ENCODE measurements at places on chromosomes 16 and 17.

DNA sequence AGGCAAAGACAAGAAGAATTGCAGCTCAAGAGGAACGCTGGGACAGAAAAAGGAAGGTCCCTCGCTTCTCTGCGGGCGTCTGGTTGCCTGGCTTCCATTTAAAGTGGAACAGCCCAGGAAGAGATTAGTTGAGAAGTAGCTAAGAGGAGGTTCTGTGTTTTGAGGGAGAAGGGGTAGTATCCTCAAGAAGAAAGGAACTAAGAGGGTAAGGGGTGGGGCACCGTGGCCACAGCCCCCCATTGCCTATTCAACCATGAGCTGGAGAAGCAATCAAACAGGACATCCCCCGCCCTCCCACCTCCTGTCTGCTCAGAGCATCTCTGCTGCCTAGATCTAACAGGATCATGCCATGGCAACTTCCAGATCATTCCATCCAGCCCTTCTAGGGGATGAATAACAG is 18.1 kb upstream of the CALB2 start:
- DNase-seq, result no peak

- no peak for DNase-seq
Measured at GRCh38 chr16:66168777-66169176, 197.7 kb upstream of the CDH5 start.

DNA sequence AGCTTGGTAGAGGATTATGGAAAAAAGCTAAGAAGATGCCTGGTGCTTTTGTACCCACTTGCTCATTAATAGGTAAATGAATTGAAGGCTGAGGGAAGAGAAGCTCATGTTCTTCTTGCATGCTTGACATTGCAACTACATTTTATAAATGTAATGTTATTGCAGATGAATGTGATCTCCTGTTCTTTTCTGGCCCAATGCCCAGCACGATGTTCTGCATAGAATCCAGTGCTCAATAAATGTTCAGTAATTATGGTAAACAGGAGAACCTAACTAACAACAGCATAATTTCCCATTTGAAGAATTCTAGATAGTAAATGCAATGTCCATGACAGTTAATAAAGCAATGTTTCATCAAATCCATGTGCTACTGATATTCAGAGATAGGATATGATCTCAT is 638.2 kb upstream of the SOX9 start:
- no peak for DNase-seq

DNA sequence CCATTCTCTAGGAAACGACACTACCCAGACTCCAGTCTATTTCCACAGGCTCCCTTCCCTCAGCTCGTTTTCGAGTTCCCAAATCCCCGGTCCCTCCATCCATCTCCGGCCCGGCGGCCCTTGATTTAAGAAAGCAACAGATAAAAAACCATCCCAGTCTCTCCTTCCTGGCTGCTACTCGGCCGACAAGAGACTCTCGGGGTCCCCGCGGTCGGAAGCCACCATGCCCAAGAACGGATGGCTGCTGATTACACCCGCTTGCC is 182 bp downstream of the RPL26 start:
- no peak for DNase-seq

DNA sequence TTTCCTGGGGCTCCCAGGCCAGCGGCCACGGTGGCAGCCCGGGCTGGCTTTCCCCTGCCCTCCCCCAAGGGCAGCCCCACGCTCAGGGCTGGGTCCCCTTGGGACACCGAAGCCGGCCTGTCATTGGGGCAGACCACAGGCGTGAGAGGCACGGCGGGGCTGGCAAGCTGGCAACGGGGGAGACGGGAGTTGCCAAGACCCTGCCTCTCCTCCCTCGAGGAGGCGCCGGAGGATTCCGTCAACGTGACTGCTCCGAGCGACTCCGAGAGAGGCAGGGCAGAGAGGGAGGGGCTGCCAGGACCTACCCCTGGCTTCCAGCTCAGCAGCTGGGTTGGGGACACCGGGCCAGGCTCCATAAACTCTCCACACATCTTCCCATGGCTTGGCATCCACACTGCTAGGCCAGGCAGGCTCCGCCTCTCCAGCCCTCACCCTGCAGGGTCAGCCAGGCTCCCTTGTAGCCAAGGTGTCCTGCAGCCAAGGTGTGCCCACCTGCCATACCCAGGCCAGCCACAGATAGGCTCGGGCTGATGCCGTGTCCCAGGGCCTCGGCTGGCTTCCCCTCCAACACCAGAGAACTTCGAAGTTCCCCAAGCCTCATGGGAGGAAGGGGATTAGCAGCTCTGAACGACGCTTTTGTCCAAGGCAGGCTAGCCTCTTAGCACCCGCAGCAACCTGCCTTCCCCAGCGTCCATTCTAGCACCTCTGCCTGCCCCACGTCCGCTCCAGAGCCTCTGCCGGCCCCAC is 25.5 kb downstream of the TIMM22 start:
- DNase-seq, result no peak

- no peak for DNase-seq
Measured at GRCh38 chr16:87792205-87792565, 26.4 kb upstream of the KLHDC4 start.
